ENCODE measurements at places on chromosomes 11 and 22.

- DNase-seq = no peak
Measured at GRCh38 chr22:31841078-31841827, 87.4 kb downstream of the DEPDC5 start.

- DNase-seq = no peak
Measured at GRCh38 chr11:62604460-62605120, 2.9 kb upstream of the MTA2 start.

GRCh38 chr22:22097727-22098228 lies 115.2 kb upstream of the TOP3B start:
- no peak for DNase-seq

DNA sequence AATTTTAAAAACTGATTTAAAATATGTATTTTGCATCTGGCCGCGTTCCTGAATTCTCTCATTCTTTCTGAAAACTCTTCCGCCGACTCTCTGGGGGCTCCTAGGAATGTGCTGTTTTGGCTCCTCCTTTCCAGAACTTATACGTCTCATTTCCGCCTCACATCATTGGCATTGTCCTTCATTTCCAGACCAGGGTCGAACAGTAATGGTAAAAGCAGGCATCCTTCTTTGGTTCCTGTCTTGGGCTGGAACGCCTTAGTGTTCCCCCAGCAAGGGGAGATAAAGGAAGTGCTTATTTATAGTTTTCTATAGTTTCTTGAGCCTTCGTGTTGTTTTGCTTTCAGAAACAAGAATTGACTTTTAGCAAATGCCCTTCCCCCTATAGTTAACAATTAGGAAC lies 10.9 kb upstream of the TNNT3 start:
- no peak for DNase-seq

DNA sequence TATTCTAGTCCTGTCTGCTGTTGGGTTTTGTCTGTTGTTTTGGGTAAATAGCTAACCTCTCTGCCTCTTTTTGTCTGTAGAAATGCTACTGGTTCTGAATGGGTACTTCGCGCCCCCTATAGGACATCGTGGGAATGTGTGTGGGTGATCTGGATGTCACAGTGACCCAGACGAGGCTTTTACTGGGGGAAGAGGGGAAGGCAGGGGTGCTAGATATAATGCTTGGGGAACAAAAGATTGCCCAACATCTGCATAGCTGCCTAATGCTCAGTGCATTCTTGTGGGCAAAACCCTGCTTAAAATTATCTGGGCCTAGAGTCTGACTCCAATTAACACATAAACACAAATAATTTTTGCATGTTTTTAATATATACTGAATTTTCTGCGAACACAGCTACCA lies 57.7 kb downstream of the BMAL1 start:
- DNase-seq = peak; percentile 46

DNA sequence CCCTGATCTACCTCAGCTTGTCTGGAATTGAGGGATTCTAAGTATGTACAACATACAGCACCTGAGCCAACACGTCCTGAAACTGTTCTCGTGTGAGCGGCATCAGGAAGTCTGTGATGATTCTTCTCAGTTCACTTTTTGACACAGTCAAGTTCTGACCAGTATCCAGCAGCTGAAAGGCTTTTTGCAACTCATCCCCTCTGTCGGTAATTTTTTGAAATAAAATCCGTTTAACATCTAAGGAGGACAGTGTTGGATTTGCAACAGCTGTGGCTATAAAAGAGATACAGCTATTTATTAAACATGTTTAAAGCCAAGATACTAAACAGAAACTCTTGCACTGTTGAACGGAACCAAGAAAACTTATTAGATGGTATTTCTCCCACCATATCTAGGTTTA lies 39.3 kb downstream of the EFCAB6 start:
- no peak for DNase-seq

DNA sequence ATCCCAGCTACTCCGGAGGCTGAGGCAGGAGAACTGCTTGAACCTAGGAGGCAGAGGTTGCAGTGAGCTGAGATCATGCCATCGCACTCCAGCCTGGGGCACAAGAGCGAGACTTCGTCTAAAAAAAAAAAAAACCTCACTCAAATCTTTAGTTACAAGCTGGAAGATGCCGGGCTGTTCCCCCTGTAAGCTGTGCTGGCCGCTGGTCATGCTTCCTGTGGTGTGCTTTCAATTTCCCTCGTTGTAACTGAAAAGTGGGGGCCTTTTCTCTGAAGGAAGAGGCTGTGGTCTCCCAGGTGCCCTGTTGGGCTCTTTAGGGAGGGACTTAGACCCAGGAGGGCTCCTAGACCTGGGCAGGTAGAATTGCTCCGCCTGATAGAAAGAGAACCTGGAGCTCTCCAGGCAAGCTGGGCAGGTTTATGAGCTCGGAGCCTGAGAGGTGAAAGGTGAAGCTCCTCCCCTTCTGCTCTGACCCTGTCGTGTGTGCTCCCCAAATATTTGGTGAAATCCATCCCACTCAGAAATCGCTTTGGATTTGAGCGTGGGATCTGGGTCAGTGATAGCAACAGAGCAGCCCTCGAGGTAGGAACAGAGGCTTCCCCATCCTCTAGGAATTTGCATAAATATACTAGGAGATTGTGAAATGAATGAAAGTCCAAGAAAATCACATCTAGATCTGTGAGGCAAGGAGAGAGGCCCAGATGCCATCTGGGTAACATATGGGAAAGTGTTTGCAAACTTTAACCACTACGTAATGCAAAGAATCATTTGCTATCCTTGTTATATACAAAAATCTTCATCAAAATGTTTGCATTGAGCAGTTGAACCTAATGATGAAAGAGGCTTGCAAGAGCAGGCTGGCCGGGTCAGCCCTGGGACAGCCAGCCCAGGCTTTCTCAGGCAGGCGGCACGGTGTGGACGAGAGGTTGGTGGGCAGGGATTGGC lies 154.3 kb downstream of the FBXO7 start:
- DNase-seq = no peak

DNA sequence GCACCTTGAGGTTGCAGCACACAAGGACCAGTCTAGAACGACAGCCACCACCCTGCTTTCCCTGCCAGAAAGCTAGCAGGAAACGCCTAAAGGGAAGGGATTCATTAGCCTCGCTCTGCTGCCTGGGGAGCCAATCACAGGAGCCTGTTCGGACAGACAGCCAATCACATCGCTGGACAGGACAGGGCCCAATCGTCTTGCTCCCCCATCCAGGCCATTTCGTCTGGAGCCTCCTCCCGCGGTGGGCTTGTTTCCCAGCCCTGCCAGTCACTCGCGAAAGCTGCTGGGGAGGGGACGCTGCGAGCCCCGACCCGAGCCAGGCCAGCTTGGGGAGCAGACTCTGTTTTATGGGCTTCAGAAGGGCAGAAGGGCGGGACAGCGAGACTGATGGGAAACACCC lies 79.8 kb upstream of the NCAM1 start:
- no peak for DNase-seq

DNA sequence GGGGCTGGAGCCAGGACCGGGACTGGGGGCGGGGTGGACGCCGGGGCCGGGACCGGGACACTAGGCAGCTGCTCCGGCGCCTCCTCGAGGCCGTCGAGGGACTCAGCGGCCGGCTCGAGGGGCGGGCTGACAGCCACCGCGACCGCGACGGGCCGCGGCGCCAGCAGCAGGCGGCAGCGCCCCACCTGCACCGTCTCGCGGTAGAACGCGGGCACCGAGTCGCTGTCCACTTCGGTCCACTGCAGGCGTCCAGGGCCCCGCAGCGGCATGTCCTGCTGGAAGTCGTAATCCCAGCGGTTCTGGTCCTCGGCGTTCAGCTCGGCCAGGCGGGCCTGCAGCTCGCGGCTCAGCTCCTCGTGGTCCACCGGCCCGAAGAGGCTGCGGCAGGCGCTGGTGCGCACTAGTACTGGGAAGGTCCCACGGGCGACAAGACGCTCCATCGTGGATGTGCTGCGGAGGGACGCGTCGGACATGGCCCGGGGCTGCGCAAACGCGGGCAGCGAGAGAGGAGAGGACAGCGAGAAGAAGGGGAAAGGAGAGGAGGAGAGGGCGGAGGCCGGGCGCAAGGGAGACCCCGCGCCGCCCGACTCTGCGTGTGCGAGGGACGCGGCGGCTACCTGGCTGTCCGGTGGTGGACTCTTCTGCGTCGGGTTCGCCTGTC lies 428 bp downstream of the CDKN1C start:
- DNase-seq = no peak

- no peak for DNase-seq
Measured at GRCh38 chr22:43600265-43600664, 188.5 kb downstream of the MPPED1 start.

DNA sequence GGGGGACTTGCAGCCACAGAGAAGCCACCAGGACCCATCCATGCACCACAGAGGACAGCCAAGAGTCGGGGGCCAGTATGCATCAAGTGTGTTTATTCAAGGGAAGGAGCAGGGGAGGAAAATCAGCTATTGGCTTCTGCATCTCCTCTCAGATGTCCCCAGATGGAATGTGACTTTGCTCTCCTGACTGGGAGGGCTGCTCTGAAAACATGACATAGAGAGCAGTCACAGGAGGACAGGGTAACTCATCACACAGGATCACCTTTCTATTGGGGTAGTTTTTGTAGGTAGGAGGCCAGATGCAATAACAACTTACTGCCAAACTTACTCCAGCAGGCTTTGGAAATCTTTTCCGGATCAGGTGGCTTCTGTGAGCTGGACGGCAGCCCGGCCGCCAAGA lies 121.0 kb upstream of the OPCML start:
- DNase-seq = no peak

DNA sequence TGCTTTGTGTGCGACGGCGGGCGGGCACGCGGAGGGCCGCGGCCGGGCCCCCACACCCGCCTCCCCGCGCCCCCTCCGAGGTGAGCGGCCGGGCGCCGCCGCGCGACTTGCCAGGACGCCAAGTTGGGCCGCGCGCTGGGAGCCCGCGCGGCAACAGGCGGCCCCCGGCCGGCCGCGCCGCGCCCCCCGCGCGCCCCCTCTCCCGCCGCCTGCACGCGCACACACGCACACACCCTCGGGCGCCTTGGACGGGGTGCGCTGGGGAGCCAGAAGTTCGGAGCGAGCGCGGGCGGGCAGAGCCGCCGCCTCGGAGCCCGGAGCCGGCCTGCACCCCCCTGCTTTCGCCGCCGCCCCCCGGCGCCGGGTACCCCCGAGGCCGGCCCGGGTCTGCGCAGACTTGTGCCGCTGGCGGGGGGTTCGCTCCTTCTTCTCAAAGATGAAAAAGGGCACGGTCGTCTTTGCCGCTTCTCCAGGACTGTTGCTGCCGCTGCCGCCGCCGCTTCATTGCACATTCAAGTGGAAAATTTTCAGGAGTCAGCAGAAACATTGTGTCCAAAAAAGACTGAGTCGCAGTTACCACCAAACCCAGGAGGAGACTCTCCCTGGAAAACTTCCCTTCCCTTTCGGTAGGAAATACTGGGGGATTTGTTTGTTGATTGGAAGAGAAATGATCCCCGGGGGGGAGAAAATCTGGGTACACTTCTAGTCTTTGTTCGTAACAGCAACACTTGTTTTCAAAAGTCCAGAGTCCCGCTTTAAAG lies 895 bp downstream of the TEAD1 start:
- no peak for DNase-seq

- DNase-seq = no peak
Measured at GRCh38 chr11:105229761-105230160, 90.2 kb upstream of the CARD18 start.

GRCh38 chr11:118581057-118581456 lies 8.8 kb downstream of the ARCN1 start:
- DNase-seq = no peak

DNA sequence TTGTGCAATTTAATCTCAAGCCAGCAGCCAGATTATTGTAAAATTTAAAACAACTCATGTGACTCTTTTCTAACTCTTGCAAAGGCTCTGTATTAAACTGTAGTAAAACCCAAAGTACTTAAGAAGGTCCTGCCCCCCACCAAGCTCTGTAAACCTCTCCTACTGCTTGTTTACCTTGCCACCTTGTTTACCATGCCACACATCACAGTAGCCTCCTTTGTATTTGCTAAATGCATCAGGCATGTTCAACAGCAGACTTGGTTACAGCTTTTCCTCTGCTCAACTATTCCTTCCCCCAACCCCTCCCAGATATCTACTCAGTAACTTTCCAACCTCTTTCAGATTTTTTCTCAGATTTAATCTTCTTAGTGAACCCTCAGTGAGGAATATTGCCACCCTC lies 861.6 kb downstream of the METTL15 start:
- DNase-seq = no peak

DNA sequence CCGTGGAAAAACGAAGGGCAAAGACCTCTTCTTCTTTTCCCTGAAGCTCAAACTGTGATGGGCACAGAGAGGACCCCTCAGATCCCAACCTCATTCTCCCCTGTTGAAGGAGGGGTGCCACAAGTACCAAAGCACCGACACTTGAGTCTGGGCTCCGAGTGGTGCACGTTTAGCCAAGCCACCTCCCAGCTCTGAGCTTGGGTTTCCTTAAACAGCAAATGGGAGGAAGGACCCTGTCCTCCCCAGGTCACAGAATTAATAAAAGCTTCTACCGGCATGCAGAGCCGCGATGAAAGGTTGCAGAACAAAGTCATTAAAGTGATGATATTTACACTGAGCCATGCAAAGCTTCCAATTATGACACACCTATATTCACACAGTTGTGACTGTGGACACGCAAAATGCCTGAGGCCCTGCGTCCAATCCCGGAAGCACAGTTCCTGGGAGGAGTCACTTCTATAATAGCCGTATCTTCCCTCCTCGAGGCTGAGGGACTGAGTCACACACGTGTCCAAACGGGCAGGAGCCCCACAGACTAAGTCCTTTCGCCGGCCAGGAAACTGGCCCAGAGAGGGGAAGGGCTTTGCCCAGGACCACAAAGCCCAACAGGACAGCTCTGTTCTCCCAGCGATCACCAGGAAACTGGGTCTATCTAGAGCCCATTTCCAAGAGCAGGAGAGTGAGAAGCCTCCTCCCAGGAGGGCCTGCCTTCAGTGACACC lies 922 bp upstream of the CSNK1E start:
- no peak for DNase-seq

DNA sequence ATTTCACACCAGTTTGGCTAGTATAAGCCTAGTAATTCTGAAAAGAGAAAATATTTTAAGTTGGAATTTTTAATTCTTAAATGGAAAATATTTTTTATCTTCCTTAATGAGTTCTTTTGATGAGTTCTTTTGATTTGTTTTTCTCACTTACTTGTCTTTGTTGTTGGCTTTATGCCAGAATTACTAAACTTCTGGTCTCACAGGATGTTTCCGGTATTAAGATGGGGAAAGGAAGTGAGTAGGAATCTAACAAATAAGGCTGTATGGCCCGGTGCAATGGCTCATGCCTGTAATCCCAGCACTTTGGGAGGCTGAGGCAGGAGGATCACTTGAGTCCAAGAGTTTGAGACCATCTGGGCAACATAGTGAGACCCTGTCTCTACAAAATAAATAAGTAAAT lies 106.4 kb downstream of the ARHGAP42 start:
- no peak for DNase-seq

DNA sequence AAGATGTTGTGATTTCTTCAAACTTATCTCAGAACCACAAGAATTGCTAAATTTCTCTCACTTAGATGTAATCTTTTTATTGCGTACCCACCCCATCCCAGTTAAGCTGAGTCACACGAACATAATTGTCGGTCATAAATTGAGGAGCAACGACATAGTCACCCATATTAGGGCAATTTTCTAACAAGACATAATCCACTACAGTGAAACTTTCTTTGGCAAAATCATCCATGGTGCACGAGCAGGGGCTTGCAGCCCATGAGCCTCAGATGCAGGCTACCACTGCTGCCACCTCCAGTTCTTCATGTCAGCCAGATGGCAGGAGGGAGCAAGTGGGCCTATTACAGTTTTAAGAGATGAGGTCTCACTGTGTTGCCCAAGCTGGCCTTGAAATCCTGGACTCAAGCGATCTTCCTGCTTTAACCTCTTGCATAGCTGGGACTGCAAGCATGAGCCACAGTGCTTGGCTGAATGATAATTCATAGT lies 70.3 kb upstream of the GRK2 start:
- no peak for DNase-seq

All from activated T-helper 1 cell treated with Interleukin-2 at 50 U/mL for 16 hours (primary cell).